Neural progenitor cell (in vitro differentiated cells): ENCODE measurements at places on chromosomes 16 and 17. TPM values are rescaled to one million over a fixed set of nuclear protein-coding genes. Genes with fewer than 3 reads are reported as not detected.
A peak's percentile ranks its signal among the peaks of the same experiment; 100 is the strongest.

Gene ESRP2
- 1.5 and 5.4 TPM in 2 replicates for total RNA-seq

Gene RCVRN
- total RNA-seq, result not detected in 2 replicates

Gene OSGIN1
- 0.77 TPM in 1 of 2 replicates, not detected in the other for total RNA-seq

DNA sequence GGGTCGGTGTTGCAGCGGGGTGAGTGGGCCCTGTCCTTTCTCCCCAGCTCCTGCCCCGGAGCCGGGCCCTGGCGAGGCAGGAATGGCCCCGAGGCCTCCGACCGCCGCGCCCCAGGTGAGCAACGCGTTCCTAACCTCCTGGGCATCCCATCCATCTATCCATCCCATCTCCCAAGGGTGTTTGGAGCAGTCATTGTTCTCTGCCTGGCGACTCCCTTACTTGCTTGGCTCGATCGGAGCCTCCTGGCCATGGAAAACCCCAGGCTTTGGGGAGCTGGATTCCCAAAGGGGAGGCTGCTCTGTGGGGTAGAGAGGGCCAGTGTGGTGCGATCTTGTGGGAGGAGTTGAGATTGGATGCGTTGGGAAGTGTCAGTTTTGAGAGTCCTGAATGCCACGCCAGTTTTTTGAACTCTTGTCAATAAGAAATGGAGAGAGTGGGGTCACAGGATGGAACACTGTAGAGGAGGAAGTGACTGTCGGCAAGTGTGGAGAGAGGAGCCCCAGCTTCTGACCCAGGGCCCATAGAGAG is 684 bp downstream of the ZFP90 start:
- H3K36me3 ChIP-seq, result peaks cover 5% of the 10 kb centered on the region
- H3K27me3 ChIP-seq, result no peaks in the 10 kb centered on the region
- no peak overlapping the region for H3K27ac ChIP-seq
- peak; percentile 45 for DNase-seq
- peak overlapping the region; percentile 97 for H3K4me3 ChIP-seq

DNA sequence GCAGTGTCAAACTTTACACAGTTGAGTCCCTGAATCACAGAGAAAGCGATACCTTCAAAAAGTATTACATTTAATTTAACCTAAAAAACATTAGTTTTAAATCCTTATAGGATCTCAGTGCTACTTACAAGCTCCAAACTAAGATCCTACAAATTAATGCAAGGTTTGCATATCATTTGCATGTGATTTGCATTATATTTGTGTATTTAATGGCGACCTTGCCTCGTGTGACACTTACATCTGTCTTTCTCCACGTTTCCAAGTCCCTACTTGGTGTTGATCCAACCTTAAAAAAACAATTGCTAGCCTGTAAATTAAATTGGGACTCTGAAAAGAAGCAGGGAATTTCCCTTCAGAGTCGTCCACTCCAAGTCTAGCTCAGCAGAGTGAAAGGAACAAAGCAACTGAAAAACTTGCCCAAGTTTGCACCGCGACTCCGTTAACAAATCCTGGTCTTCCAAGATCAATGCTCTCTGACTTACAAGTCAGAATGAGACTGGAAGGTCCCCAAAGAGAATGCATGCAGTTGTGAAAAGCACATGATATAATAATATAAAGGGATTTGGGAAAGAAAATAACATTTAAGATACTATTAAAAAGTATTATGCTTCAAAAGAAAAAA is 739 bp upstream of the FAM117A start:
- H3K27me3 ChIP-seq, result peaks cover 20% of the 10 kb centered on the region
- no peak for DNase-seq
- no peaks in the 10 kb centered on the region for H3K36me3 ChIP-seq
- peak overlapping the region; percentile 41 for H3K4me3 ChIP-seq
- H3K27ac ChIP-seq, result no peak overlapping the region

GRCh38 chr16:57666353-57667047 is 1.6 kb upstream of the ADGRG3 start:
- no peaks in the 10 kb centered on the region for H3K27me3 ChIP-seq
- no peak for DNase-seq
- H3K4me1 ChIP-seq, result no peaks in the 10 kb centered on the region
- H3K4me3 ChIP-seq, result no peak overlapping the region
- H3K36me3 ChIP-seq, result no peaks in the 10 kb centered on the region
- H3K27ac ChIP-seq, result no peak overlapping the region

Gene HASPIN
- 14.8 and 21.2 TPM in 2 replicates for total RNA-seq

- peaks cover 8% of the 10 kb centered on the region for H3K27me3 ChIP-seq
- no peaks in the 10 kb centered on the region for H3K36me3 ChIP-seq
- DNase-seq, result no peak
- H3K4me3 ChIP-seq, result no peak overlapping the region
- peaks cover 9% of the 10 kb centered on the region for H3K4me1 ChIP-seq
Observed at GRCh38 chr16:68731637-68732036, 5.5 kb upstream of the CDH1 start.

GRCh38 chr16:56985288-56985961 is 3.9 kb upstream of the NLRC5 start:
- no peak for DNase-seq
- H3K27me3 ChIP-seq, result peaks cover 37% of the 10 kb centered on the region
- no peak overlapping the region for H3K4me3 ChIP-seq
- no peaks in the 10 kb centered on the region for H3K36me3 ChIP-seq

Gene TOB1
- 13.6 and 18.2 TPM in 2 replicates for total RNA-seq

GRCh38 chr16:89300311-89300975 is 82.9 kb downstream of the ZNF778 start:
- no peaks in the 10 kb centered on the region for H3K36me3 ChIP-seq
- DNase-seq, result no peak
- peaks cover 19% of the 10 kb centered on the region for H3K4me1 ChIP-seq
- H3K4me3 ChIP-seq, result no peak overlapping the region
- H3K27ac ChIP-seq, result no peak overlapping the region

Gene TMEM106A
- total RNA-seq, result 1.7 and 2.4 TPM in 2 replicates

- H3K27me3 ChIP-seq, result peaks cover 17% of the 10 kb centered on the region
- H3K4me3 ChIP-seq, result peak overlapping the region; percentile 87
- no peak overlapping the region for H3K27ac ChIP-seq
- H3K36me3 ChIP-seq, result no peaks in the 10 kb centered on the region
- peaks cover 6% of the 10 kb centered on the region for H3K4me1 ChIP-seq
- peak; percentile 48 for DNase-seq
Observed at GRCh38 chr17:81909966-81910839, 996 bp downstream of the PCYT2 start.

- no peak within 1 kb of the TSS for H3K4me3 ChIP-seq
- DNase-seq, result no peak
- H3K27ac ChIP-seq, result no peak within 1 kb of the TSS
- H3K36me3 ChIP-seq, result no peaks in the 10 kb centered on the region
Observed at GRCh38 chr16:2816751-2817339, at the start of gene PRSS21. TSS of gene PRSS21 (plus strand) at chr16:2817237. CDS start at chr16:2817269, 32 bp downstream.
